ENCODE measurements at places on chromosomes 3 and 15.

DNA sequence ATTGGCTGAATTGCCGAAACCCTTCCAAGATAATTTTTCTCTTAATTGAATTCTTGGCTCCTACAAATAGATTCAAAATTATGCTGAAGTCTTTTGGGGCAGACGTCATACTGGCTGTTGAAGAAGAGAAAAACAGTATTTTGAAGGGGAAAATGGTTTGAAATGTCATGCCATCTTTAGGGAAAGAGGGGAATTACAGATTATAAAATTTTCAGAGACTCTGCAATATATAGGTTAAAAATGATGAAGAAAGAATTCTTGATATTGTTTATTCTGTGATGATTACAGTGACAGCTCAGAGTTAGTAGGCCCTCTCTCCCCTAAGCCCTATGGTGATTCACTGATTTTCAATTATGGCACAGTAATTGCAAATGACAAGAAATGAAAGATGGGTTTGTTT lies 86.1 kb downstream of the CGNL1 start:
- no peak for DNase-seq

DNA sequence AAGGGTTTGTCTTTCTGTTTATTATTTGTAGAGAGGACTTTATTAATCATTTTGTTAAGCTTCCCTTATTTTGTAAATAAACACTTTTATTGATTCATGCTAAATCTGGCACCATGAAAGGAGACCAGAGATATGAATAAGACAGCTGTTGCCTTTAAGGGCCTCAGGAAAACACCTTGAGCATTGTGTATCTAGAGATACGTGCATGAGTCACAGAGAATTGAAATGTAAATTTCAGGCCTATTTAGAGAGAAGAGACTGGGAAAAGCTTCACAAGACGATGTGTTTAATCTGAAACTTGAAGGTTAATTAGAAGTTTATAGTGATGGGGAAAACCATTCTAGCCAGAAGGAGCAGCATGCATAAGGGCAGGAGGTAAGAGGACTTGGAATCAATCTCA lies 28.6 kb upstream of the UTS2B start:
- no peak for DNase-seq

DNA sequence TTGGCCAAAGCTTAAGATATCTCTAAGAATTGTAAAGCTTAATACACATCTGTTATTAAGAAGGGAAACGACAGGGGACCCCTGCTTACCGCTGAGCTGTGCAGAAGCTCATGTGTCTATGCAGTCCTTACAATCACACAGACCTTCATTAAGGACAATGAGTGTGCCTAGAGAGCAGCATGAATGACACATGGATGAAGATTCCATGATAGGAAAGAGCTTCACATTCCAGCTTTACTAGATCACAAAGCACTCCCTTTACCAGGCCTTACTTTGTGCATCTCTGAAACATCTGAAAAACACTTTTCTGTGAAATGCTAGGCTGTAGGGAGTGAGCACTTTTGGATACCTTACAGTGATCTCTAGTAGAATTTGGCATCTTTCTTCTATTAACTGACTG lies 32.0 kb downstream of the RNF168 start:
- peak; percentile 26 for DNase-seq

DNA sequence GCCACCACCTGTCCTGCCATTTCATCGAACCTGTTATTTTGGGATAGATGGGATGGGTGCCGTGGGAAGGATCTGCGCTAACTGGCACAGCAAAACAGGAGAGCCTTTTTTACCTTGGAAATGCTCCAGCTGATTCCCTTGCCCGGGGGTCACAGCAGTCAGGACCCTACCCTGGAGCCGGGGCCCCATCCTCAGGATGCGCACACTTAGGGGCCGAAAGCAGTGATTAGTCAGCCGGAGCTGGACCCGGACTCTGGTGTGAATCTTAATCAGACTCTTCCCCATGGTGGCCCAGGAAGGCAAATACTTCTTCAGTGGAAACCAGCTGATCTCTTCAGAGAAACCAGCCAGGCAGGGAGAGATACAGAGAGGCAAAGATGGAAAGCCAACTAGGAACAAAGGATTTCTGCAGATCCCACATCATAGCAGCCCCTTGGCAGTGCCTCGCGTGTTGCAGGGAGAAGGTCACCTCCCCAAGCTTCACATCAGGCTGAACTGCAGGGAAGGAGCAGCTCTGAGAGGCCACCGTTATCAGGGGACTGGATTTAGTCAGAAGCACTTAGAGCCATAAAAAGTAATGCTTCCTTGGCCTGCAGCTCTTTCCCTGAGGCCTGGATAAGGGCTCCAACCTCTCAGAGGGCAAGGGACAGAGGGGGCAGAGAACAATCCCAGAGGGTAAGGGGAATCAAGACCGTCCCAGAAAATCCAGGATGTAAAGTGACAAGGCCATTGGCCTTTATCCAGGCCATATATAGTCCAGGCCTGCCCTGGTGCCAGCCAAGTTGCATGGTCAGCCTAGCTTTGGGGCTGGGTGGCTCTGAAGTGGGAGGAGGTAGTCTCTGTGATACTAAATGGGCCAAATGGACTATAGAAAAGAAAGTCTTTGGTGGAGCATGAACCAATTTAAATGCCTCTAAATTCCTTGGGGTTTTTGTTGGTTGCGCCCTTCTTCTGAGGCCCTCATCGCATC lies 52.9 kb downstream of the WDR76 start:
- no peak for DNase-seq

DNA sequence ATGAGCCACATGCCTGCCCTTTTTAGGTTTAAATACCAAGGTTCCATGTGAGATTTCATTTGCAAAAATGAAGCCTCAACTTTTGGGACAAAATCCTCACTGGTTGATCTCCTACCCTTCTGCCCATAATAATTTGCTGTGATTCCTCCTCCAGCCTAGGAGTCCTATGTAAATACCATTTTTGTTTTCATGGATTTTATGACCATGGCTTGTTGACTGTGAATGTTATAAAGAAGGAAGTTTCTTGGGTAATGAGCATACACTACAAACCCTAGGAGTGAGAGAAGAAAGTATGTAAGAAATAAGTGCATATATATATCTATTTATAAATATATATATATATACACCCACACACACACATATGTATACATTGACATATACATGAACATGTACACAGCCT lies 13.1 kb downstream of the RLBP1 start:
- no peak for DNase-seq

GRCh38 chr3:61978460-61979419 lies 394.6 kb downstream of the FEZF2 start:
- DNase-seq, result no peak

- no peak for DNase-seq
Measured at GRCh38 chr3:44237665-44238064, 4.0 kb upstream of the TOPAZ1 start.

DNA sequence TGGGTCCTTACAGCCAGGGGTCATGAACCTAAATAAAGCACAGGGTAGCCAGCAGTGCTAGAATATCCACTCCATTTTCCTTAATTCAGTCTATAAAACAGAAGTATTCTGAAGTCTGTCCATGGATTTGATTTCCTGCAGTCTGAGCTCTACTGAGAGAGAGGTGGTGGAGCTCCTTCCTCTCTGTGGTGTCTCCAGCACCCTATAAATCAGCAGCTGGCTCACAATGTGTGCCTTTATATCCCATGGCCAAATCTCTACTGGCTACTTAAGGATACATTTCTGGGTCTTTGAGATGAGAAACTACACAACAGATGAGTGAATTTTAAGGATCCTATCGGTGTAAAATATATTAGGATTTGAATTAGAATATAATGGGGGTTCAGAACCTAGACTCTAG lies 339.9 kb upstream of the RBMS3 start:
- no peak for DNase-seq

- no peak for DNase-seq
Measured at GRCh38 chr15:89395996-89396395, 61.4 kb upstream of the POLG start.

DNA sequence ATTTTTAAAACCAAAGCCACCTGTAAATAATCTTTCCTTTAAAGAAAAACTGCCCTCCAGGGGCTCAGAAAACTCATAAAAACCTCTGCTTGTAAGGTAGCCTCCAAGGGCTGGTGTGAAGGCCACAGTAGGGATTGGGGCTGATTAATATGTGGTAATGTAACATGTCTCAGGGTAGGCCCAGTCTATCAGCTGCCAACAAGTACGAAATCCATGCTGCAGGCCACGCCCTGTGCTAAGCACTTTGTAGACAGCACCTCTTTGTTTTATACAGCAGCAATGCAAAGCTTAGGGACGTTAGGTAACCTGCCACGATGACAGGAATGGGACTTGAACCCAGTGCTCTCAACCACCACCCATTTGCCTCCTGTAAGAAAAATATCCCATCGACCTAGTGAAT lies 65.6 kb upstream of the PRICKLE2 start:
- no peak for DNase-seq

DNA sequence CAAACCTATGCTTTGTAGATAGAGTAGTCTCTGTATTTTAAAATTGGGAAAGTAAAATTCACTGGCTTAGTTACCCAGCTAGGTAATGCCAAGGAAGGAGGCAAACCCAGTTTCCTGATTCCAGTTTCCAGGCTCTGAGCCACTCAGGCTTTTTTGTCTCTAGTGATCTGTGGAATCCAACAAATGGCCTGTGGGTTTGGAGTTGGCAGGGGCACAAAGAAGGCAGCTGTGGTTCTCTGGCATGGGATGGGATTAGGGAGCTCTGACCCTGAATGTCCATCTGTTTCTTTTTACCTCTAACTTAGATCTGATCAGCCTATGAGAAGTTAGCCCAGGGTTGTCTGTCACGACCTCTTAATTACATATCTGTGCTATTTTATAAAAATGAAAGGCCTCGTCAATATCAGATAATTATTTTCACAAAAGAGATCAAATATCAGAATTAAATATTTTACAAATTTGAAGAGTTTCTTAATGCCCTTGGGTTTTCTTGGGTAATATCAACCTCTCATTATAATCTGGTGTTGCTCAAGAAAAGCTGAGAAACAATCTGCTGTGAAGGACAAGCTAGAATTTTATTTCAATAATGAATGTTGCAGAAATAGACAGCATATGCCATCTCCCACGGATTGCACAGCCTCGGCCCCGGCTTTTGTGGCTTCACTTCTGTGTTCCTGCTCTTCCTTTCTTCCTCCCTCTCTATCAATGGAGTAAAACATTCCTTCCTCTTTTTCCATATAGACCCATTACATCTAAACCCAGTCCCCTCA lies 63.7 kb upstream of the DAZL start:
- no peak for DNase-seq

GRCh38 chr3:187039723-187040414 lies 99.4 kb downstream of the RPL39L start:
- no peak for DNase-seq

- no peak for DNase-seq
Measured at GRCh38 chr15:67023517-67024313, 41.7 kb upstream of the SMAD3 start.

DNA sequence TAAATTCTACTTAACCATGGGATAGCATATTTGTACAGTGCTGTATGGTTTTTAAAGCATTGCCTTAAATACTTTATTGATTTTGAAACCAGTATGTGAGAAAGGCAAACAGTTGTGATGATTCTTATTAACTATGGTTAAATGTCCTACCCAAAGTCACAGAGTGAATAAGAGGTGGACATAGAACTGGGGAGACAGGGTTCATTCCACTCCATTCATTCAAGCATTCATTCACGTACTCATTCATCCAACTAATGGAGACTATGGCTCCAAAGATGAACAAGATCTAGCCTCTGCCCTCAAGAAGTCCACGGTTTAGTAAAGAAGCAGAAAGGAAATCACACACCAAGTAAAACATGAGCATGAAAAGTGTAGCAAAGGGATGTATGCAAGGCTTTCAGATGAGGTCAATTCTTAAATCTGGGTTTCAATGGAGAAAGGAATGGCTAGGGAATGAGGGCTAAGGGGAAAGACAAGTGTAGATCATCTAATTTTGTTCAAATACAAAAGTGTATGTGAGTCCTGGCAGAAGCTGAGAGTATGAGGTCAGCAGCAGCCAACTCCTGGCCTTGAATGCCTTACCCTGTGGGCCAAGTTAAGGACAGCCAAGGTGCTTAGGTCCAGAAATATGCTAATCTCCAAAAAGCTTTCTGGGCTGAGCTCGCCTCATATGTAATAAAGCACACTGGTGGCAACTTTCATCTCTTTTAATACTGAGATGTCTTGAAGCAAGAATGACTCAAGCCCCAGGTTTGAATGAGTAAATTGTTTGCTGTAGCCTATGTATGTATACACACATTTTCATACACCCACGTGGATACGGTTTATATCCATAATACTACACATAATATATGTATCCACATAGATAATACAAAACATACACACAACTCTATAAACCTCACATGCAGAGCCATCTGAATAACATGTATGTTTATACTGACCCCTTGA lies 4.3 kb downstream of the TNIK start:
- peak; percentile 8 for DNase-seq

GRCh38 chr15:33027306-33028035 lies 167.0 kb downstream of the FMN1 start:
- no peak for DNase-seq

DNA sequence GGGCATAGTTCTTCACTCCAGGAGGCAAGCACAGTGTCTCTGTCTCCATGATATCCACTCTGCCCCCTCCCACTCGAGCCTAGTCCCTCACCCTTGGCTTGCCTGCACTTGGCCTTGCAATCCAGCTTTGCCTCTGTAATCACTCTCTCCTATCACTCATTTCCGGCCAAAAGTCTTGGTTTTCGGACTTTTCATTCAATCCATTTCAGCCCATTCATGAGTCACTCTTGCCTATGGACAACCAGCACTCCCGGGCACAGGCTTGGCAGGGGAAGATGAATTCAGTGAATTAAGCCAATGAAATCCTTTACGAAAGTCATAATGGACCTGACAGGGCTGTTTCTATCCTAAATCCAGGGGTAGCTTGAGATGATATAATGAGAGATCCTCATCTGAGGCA lies 21.7 kb downstream of the DAZL start:
- DNase-seq, result no peak

- DNase-seq, result no peak
Measured at GRCh38 chr3:62238003-62238402, 135.3 kb downstream of the FEZF2 start.

GRCh38 chr15:71366522-71366921 lies 251.3 kb downstream of the THSD4 start:
- DNase-seq, result no peak

GRCh38 chr3:57252404-57252803 lies 24.9 kb downstream of the APPL1 start:
- no peak for DNase-seq

GRCh38 chr3:104291437-104291851 lies 1075.3 kb upstream of the ALCAM start:
- DNase-seq, result peak; percentile 8

DNA sequence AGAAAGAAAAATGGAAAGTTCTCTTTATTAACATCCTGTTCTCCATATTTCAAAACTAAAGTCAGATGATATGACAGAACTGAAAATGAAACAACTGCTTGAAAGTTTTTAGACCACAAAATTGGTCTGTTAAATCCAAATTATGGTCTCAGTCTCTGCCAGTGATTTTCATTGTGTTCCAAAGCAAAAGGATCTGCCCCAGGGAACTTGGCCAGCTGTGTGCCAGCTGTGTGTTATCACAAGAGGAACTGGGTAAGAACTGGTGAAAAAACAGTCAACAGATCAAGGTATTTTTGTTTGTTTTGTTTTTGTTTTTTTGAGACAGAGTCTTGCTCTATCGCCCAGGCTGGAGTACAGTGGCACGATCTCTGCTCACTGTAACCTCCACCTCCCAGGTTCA lies 323.3 kb downstream of the CTNNB1 start:
- DNase-seq, result no peak

GRCh38 chr3:172846103-172846561 lies 95.6 kb downstream of the ECT2 start:
- peak; percentile 49 for DNase-seq
